ENCODE measurements at places on chromosomes 6 and 20.

DNA sequence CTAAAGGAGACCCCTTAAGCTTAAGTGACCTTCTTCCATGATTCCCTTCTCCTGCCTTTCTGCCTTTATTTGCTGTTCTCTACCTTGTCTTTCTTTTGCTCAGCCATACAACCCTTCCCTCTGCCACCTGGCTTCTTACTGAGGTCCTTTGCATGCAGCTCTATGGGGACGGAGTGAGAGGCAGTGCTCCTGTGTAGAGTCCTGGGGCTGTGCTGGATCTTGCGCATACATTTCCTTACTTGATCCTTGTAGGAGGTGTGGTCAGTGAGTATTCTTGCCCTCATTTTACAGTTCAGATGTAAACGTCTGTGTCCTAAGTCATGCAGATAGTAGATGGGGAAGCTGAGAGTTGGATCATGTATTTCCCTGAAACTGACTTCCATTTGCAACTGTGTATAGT, 5.7 kb downstream of the SASH1 start:
- no peak for DNase-seq

DNA sequence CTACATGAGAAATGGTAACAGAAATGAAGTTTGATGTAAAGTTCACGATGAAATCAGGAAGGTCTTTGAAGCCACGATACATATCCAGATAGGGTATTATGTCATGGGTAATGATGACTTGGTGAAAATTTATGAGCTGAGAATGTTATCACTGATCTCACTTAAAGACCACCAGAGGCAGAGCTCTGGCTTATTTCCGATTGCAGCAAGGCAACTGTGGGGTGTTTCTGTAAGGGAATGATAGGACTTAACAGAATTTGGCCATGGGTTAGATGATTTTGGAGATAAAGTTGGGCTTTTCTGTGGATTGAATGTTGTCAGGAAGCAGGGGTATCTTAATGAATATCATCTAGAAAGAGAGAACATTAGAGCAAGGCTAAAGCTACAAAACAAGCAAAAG, 508.4 kb downstream of the HDGFL1 start:
- no peak for DNase-seq

DNA sequence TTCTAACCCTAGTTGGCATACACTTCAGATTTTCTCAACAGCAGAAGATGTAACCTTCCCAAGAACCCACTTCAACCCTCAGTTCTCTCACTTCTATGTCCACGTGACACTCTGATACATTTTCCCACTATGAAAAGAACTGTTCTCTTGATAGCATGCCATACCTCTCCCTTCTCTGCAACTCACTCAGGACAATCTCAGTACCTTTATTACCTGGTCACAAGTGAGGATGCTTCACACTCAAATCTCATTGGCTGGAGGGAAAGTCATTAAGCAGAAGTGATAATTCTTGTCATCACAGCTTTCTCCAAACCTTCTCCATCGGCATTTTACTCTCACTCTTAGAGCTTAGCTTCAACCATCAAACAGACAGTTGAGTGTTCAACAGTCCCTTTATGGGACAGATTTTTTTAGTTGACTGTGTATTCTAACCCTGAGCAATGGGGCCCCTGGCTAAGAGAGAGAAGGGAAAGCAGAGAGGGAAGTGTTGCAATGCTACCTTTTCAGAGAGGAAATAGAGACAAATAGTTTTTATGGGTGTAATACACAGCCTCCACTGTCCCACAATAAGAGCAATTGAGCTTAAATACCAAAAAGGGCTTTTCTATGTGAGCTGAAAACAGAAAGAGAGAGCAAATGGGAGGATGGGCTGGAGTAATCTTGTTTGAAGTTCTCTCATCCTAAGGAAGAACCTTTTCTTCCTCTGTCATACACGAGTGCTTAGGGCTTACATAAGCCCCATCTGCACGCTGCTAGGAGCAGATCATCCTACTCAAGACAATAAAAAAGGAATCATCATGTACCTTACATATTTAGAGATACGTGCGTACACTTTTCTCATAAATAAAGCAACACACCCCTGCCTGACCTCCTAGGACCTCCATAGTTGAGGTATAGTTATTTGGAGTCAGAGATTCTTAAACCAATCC, 16.0 kb downstream of the HLA-DPA1 start:
- no peak for DNase-seq

DNA sequence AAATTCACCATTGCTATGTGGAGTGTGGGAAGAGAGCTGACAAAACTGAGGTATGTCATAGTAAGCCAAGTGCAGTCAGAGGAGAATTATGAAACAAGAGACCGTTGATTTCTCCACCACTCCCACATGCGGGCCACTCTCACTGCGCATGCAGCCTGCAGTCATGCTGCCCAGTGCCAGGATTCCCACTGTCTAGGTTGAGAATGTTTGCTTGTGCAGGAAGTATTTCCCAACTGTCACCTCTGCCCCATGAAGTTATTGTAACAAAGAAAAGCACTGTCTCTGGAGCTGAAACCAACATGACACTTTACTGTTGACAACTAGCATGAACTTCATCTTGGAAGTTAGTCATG, 18.7 kb upstream of the SFT2D1 start:
- no peak for DNase-seq

GRCh38 chr6:4256969-4257368, 121.6 kb upstream of the ECI2 start:
- DNase-seq = no peak

- no peak for DNase-seq
Measured at GRCh38 chr20:2761885-2762284, 38.5 kb downstream of the CPXM1 start.

- DNase-seq = no peak
Measured at GRCh38 chr6:89297695-89298351, 17.3 kb downstream of the GABRR2 start.

- DNase-seq = no peak
Measured at GRCh38 chr6:163530406-163530805, 115.9 kb downstream of the QKI start.

- no peak for DNase-seq
Measured at GRCh38 chr6:133756078-133756695, 132.7 kb upstream of the TCF21 start.

DNA sequence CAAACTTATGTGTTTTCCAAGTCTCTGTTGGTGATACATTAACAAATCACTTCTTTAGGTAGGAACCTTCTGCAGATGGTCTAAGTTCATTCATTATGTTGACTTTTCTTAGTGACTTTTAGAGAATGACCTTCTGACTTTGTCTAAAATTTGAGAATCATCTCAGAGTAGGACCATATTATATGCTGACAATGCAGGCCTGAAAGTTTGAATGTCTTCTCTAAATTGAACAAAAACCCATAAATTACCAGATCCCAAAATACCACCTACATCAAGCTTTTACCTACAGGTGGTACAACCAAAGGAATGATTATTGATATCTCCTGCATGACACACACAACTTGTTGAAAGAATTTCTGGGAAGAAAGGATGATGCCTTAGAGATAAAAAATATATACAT, 191.5 kb downstream of the SOD2 start:
- DNase-seq = no peak

DNA sequence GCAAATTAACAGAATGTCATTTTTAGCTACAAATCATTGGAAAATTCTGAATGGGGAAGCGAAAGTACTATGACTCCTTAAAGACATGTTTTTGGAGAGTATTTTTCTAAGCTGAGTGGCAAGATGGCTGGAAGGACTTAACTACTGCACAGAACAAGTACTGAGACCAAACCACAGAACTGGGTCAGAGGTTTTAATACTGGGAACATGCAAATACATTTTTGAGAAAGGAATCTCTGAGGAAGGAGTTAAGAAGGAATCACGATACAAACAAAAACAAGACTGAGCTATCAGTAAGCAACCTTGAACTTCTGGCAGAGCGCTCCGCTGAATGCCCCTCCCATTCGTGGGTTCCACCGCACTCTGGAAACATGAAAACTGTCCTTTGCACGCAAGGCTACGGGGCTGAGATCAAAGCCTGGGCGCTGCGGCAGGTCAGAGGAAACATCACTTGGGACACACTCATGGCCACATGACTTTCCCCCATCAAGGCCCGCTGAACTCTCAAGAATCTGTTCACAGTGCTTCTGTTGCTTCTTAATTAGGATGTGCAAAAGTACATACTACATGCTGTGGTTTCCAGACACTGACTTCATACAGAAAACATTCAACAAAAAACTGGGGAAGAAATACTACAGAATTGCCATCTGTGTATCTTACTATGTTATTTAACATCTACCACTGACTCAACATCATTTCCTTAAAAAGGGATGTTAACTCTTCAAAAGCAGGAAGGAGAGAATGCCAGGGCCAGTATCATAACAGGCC, 27.8 kb downstream of the SLC23A2 start:
- DNase-seq = no peak

GRCh38 chr6:127854009-127854408, 46.8 kb downstream of the THEMIS start:
- no peak for DNase-seq

DNA sequence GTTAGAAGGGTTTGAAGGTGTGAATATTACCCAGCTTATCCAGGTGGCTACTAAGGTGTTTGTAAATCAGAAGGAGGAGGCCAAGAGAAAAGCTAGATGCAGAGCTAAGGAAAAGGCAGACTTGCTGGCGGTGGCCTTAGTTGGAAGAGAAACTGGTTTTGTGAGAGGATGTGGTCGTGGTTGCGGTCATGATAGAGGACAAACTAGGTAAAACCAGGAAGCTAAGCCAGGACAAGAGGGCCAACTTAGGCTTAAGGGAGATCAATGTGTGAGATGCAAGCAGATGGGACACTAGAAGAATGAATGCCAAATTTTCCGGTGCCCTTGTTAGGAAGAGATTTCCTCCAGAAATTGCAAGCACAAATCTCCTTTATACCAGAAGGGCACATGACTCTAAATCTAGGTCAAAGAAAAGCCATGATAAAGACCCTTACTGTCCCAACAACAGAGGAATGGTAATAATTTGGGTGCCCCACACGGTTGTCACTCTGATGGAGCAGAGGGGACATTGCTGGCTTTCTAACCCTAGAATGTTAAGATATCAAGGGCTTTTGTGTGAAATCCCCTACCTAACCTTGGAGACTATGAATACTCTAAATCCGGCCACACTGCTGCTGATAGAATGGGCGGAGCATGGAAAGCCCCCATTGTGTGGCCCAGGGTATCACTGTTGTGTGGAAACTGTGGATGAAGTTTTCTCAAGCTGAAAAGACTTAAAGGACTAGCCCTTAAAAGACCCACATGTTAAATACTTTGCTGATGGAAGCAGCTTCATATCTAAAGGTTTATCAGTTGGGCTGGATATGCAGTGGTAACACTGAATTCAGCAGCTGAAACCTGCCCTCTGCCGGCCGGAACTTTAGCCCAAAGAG, 7.8 kb downstream of the IL22RA2 start:
- no peak for DNase-seq

GRCh38 chr6:90021711-90022110, 127.4 kb downstream of the GJA10 start:
- DNase-seq = no peak

GRCh38 chr20:20683481-20684321, 28.7 kb downstream of the RALGAPA2 start:
- no peak for DNase-seq

DNA sequence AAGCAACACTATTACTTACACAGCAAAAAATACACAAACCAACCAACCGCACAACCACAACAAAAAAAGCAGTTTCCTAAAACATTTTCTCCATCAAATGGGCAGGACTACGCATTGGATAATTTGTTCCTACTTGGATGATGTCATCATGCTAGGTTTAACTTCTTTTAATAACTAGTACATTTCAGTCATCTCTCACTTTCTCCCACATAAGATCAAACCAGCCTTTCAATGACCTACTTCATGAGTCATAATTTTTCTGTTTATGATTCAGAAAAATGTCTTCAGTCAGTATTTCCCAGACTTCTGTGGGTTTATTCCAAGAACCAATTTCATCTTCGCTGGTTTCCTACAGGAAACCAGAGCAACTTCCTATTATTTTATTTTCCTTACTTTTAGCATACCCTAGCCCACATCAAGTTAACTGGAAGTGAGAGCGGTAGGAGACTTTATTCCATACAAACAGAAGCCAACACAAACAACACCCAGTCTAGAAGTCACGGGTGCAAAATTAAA, 134.2 kb downstream of the GMDS start:
- DNase-seq = no peak

- DNase-seq = no peak
Measured at GRCh38 chr6:163370464-163371117, 43.9 kb upstream of the QKI start.

DNA sequence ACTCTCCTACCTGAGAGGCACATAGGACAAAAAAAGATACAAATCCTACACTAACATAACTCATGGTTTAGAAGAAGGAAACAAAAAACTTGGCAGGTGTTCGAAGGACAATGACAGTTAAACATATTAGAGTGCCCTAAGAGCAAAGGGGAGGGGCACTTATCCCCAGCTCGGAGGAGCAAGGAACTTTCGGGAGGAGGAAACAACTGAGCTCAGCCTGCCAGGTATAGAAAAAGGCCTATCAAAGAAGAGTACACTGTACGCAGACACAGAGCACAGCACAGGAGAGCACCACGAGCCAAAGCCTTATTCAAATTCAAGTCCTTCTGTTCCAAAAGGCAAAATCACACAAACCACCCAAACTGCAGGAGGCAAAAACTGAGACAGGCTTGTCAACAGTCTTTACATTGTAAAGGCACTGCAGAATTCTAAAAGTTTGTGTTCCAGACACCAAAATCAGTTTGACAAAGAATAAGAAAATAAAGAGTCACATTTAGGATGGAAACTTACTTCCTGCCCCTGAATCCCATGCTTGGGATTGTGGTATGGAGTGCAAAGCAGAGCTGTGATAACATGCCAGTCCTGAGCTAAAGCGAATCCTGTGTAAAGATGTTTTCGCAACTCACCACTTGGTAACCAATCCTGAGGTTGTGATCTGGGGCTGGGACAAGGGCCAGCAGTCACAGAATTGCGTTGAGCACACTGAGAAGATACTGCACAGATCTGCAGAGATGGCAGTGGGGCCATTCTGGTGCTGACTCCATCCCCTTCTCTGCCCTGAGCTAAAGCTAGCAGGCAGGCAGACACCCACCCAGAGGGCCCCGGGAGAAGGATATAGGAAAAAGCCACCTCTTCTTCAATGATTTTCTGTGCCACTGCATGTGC, 108.6 kb downstream of the CHD6 start:
- DNase-seq = no peak

GRCh38 chr20:48817367-48818030, 10.3 kb downstream of the PREX1 start:
- DNase-seq = no peak

GRCh38 chr6:87436435-87436834, 28.7 kb downstream of the CFAP206 start:
- no peak for DNase-seq

GRCh38 chr20:1357921-1358671, 29.2 kb upstream of the SDCBP2 start:
- DNase-seq = peak; percentile 58

- no peak for DNase-seq
Measured at GRCh38 chr6:39228992-39229767, at the start of gene KCNK5. Gene KCNK5 (minus strand): TSS chr6:39229475. CDS start chr6:39229111, 364 bp downstream.

GRCh38 chr20:61251529-61252393, at the start of gene CDH4:
Gene CDH4 (plus strand): TSS chr20:61252261.
- DNase-seq = no peak

DNA sequence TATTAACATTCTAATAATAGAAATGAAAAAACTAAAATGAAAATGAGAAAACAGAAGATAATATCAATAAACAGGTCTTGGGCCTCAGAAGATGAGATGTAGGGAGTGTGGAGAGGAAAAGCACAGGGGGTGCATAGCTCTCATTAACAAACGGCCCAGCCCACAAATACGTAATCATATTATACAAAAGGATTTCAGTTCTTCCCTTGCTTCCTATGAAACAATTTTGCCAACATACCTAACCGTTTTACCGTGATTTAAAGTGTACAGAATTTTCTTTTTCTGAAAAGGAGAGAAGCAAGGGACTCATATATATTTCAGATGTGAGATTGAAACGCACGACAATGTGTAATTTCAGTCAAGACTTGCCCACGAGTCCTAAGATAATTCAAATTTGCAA, 136.0 kb downstream of the HFE start:
- DNase-seq = no peak

Data from vagina (tissue), 2 donors.